ENCODE measurements at places on chromosomes 2 and 18.

- no peak for DNase-seq
Measured at GRCh38 chr2:178258916-178259315, 64.6 kb downstream of the OSBPL6 start.

- no peak for DNase-seq
Measured at GRCh38 chr18:22106536-22107292, 62.7 kb upstream of the GATA6 start.

GRCh38 chr2:152339556-152340286 is 4.7 kb downstream of the FMNL2 start:
- no peak for DNase-seq

DNA sequence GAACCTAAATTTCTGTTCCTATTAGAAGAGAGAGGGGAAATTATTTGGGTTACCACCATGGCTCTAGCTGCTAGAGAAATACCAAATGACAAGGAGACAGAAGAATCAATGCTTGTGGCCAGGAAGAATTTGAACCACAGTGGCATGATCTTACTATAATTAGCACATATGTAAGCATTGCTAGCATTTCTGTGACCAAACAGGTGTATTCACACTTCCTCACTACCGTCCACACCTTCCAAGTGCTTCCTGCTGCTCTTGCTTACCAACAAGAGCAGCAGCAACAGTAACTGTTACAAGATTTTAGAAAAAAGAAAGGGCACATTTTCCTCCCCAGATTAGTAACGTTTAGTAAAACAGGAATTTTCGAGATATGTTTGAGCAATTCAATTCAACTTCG is 60.5 kb downstream of the CDH7 start:
- no peak for DNase-seq

- DNase-seq, result no peak
Measured at GRCh38 chr18:52433797-52434196, 93.8 kb downstream of the DCC start.

GRCh38 chr18:3703732-3704176 is 253.8 kb downstream of the TGIF1 start:
- peak; percentile 25 for DNase-seq

DNA sequence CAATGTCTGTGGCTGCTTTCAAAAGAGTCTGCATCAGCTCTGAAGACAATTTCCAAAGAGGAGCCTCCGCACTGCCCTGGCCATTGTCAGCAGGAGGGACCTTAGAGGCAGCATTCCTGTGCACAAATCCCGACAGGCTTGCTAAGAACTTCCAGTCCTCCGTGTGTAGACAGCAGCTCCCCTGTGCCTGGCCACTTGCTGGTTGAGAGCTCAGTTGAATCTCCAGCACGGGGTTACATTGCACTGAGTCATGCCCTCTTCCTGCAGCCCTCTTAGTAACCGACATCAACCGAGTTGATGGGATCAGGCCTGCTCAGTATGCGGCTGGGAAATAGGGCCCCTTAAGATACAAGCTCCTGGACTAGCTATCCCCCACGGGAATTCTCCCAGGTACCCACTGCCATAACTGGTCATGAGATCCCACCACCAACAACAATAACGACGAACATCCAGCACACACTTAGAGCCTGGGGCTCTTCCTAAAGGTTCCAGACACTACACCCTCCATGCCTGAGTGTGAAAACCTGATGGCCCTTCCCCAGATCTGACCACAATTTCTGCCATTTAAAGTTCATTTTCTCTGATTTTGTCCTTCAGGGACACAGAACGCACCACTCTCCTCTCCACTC is 12.0 kb downstream of the ATP6V1B1 start:
- no peak for DNase-seq

- no peak for DNase-seq
Measured at GRCh38 chr2:239026711-239027361, 179.0 kb downstream of the TWIST2 start.

DNA sequence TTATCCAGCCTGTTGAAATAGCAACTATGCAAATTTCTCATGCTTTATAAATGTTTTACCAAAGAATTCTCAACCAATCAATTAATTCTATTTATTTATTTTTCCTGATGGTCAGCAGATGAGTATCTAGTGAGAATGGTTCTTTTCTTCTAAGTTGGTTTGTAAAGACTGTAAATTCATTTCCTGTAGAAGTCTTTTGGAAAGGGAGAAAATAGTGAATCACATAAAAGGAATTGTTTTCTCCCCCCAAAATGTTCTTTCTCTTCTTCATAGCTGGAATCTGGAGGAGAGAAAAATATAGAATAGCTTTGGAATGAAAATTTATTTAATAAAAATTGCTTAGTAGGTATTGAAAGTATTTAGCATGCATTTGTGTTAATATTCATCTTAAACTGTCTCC is 836.1 kb upstream of the ZEB2 start:
- no peak for DNase-seq

DNA sequence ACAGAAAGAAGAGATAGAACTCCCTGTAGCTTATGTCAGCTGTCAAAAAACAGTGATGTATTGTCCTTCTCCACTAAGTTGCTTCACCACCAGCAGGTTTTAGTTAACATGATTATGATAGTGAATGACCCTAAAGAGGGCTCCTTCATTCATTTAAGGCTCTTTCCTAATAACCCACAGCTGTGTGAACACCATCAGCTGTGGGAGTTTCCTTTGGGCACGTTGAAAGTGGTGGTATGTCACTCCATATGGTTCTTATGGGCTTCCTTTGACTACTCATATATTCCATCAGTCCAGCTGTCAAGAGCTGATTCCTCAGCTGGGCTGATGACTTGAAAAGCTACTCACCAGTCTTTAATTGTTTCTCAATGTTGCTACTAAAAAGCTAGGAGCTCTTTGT is 210.3 kb downstream of the UBE2E3 start:
- no peak for DNase-seq

DNA sequence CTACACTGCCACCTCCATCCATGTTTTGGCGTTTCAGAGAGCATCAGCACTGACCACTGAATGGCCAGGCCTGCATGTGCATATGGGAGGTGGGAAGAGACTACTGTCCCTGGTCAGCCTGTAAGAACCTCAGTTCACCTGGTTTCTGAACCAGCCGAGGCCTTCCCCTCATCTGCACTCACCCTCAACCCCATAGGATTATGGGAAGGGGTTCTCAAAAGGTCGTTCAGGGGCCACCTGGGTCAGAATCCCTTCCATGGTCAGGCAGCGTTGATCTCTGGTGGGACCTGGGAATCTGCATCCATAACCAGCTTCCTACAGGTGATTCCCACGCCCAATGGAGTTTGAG is 36.7 kb downstream of the TET3 start:
- no peak for DNase-seq

DNA sequence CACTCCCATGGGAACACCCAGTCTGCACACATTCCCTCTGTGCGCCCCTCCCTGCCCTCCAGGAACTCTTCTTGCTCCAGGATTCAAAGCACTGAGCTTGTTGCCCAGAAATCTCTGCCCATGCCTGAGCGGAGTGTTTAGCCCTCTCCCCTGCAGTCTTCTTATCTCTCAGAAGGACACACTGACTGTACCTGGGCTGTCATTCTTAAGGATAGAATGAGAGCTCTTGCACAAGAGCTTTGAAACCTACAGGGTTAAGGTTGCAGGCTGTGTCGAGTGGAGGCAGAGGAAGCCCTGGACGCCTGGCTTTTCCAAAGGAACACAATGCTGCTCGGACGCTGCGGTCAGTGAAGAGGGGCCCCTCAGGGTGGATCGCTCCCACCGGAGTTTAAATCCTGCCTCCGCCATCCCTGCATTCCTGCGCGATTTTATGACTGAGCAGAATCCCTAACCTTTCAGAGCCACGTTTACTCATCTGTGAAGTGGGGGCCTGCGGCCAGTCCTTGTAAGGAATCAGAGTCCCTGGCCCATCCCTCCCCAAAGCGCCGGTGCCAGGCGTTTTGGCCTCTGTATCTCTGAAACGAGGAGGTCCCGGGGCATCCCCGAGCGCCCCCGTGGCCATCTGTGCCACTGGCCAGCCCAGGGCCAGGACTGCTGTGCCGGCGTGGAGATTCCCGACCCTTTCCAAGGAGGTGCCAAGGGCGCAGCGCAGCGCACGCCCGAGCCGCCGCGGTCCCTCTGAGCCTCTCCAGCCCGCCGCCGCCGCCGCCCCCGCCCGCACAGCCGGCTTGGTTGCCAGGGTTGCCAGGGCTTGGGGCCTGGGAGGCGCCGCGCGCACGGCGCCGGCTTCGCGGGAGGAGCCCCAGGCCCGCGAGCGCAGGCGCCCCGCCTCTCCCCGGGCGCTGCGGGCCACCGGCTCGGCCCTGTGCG is 58.9 kb downstream of the FAM168B start:
- DNase-seq, result no peak

DNA sequence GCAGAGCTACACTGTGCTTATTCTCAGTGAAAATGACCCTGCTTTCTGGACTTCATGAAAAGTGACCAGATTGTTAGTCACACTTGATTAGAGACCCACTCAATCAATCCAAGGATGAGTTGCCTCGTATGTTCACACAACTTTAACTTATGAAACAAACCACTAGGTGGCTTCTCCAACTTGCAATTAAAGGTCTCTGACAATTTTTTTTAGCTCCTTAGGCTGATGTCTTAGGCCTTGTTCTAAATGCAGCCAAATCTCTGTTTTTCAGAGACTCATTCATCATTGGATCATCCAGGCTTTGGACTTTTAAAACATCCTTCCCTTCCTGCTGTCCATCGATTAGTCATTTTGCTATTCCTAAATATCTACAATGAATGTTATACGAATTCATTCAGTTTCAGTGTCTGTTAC is 63.4 kb downstream of the MREG start:
- DNase-seq, result peak; percentile 51

DNA sequence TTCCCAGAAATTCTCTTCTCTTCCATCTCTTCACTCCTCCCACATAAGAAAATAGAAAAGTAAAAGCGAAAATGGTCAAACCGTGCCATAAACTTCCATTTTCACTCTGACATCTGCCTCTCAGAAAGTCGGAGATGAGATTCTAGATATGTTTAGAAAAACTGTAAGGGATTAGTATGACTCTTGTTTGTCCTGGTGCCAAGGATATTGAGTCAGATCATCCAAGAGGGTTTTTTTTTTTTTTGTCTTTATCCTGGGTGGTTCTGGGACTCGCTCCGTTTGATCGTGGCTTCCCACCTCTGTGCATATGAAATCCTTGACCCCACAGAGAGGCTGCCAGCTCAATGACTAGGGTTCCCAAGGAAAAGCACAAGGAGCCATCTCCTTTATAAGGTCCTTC is 17.3 kb downstream of the EN1 start:
- no peak for DNase-seq

GRCh38 chr18:251572-251971 is 16.3 kb downstream of the THOC1 start:
- DNase-seq, result no peak

- no peak for DNase-seq
Measured at GRCh38 chr2:120541553-120541932, 194.1 kb upstream of the GLI2 start.

DNA sequence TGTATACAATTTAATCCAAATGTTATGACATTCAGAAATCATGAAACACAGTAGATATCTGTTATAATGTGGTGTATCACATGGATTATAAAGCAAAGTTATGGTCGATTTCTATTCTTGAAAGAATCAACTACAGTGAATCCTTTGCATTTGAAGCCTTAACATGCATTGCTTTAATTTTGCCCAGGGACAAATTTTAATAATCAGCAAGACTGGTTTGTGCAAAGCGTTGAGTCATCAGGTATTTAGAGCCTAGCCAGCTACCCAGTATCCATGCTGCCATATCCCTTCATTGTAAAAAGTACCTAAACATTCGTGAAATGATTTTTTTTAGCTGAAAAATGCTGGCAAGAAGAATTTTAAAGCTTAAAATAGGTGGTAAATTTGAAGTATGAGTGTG is 8.9 kb upstream of the SPDYA start:
- no peak for DNase-seq

GRCh38 chr2:226791056-226791486 is 8.5 kb downstream of the IRS1 start:
- peak; percentile 67 for DNase-seq

DNA sequence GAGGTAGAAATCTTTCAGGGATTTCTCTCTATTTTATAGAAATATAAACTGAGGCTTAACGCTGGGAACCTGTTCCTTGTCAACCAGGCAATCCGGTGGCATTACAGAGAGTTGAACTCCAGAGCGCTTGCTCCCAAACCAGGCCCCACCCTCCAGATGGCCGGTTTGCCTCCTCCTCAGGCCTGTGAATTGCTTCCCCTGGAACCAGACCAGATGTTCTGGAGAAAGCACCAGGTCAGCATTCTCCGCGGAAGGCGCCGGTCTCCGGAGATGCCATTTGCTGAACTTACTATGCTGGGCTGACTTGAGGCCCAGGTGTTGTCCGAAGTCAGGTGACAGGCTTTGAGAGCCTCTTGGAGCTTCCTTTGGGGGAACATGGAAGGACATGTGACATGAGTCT is 17.2 kb downstream of the TNP1 start:
- no peak for DNase-seq

- no peak for DNase-seq
Measured at GRCh38 chr18:906416-907114, 1.9 kb downstream of the ADCYAP1 start.

GRCh38 chr18:78787751-78788150 is 191.9 kb upstream of the SALL3 start:
- DNase-seq, result no peak

DNA sequence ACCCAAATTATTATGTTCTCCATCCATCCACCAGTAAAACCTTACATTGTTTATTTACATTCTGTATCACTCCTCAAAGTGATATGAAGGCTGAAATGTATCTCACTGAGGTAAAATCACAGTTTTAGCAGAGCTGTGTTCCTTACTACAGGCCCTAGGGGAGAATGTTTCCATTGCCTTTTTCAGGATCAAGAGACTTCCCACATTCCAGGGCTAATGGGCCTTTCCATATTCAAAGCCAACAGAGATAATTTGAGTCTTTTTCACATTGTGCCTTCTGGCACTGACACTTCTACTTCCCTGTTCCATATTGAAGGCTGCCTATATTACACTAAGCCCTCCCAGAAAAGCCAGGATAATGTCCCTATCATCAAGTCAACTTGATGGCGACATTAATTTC is 20.0 kb downstream of the NETO1 start:
- no peak for DNase-seq

GRCh38 chr2:84876369-84876768 is 4.5 kb downstream of the TRABD2A start:
- DNase-seq, result no peak

DNA sequence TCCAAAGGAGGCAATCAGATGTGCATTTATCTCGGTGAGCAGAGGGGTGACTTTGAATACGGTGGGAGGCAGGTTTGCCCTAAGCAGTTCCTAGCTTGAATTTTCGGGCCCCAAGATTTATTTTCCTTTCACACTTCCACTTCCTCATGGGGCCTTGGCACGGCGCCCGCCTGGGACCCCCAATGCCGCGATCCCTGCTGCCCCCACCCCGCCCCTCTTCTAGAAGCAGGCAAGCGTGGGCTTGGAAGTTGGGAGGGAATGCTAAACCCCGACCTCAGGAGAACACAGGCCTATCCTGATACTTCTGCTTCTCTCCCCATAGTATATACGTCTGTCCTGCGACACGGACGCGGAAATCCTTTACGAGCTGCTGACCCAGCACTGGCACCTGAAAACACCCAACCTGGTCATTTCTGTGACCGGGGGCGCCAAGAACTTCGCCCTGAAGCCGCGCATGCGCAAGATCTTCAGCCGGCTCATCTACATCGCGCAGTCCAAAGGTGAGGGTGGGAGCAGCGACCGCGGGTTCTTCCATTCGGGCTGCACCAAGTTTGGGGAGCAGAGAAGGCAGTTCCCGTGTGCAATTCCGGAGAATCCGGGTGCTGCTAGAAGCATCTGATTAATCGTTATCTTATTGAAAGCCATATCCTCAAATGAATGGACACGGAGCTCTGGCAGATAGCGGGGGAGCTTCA is 21.6 kb downstream of the TRPM8 start:
- no peak for DNase-seq

- DNase-seq, result no peak
Measured at GRCh38 chr2:47696478-47696831, 86.5 kb upstream of the MSH6 start.
